ENCODE measurements at places on chromosomes 1 and 21.

DNA sequence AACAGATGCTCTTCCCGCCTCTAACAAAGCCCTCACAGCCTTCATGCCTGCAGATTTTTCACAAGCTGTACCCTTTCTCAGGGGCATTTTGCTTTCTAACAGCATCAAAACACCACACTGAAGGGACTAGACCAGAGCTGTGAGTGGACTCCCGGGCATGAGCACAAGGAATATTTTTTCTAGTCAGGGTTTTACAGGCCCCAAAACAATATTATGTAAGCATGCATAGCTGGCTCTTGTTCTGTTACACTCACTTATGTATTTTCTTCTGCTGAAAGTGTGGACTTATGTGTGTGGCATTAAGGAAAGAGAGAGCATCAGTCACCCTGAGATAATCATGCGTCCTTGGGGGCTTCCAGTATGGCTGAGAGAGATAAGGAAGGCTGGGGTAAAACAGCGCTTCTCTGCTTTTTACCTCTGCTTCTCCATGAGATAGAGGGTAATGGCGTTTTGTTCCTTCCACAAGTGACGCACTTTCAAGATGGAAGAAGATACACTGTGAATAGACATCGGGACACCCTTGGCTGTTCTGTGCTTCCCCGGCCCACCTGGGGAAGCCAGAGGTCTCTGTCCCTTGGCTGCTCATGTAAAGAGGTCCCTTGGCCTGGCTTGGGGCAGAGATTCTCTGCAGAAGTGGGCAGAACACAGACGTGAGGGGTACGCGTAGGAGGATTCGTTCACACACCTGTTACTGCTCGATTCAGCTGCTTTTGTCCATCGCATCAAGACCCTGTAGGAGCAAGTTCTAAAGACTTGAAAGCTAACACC lies 266.7 kb upstream of the RAB4A start:
- DNase-seq = no peak

GRCh38 chr1:167752219-167752985 lies 30.6 kb downstream of the MPZL1 start:
- DNase-seq = no peak

DNA sequence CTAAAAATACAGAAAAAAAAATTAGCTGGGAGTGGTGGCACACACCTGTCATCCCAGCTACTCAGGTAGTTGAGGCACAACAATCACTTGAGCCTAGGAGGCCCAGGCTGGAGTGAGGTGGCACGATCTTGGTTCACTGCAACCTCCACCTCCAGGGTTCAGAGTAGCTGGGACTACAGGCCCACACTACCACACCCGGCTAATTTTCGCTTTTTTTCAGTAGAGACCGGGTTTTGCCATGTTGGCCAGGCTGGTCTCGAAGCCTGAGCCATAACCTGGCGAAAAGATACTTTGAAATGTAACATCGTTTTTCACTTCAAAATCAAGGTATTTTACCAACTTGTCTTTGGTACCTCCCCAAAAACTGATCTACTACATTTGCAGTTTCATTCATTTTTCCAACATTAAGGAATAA lies 6.1 kb downstream of the GAS5 start:
- no peak for DNase-seq

DNA sequence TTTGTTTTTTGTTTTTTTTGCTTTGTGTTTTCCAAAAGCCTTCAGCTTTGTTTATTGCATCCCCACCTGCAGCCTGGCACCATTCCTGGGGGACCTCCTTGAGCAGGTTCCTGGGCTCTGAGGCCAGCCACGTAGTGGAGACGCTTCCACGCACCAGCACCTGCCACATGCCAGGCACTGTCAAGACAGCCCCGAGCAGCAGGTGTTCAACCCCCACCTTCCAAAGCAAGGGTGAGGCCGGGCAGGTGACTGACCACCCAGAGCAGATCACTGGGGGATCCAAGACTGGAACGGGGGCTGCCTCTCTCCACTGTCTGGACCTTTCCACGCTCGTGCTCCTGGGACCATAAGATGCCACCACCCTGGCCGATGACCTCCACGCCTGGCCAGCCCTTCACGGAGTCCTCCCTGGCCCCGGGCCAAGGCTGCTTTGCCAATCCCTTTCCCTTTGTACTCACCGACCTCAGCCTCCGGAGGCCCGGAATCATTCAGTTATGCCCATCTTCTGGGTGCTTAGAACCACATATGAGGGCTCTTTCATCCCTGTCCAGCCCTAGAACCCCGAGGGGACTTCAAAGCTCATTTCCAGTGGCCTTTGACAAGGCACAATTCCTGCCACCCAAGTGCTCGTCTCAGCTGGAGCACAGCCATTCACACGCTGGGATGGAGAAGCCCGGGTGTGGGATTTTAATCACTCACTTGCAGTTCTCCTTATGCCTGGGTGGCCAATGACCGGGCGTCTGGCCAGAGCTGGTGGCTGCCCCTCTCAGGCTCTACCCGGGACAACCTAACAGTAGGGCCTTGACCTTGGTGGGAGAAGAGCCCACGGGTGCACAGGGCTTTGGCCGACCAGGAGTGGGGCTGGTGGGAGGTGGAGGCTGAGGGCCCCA lies 330.8 kb downstream of the NPHP4 start:
- no peak for DNase-seq

DNA sequence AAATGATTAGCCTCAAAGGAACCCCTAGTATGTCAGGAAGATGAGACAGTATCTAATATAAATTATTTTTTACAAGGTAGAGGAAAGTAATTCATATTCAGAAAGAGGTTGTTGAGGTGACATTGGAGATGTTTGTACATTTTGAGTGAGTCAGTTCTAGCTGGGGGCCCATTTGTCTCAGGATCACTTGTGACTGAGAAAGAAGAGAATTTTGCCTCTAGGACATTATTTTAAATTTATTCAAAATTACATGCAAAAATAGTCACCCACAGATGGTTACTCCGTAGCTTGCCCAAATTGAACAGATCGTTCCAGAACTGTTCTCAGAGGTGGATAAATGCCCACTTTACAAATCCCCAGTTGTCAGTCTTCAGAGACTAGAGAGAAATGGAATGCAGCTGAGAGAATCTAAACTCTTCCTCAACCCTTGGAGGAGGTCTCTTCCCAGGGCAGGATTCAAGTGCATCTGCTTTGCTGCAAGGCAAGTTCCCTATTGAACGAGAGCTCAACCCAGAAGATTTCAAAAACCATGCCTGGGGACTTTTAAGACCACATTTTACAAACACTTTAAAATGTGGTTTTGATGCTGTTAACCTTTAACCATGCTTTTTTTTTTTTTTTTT lies 987.8 kb upstream of the ADAMTS5 start:
- peak; percentile 23 for DNase-seq

- no peak for DNase-seq
Observed at GRCh38 chr1:10866321-10867093, 70.1 kb upstream of the CASZ1 start.

DNA sequence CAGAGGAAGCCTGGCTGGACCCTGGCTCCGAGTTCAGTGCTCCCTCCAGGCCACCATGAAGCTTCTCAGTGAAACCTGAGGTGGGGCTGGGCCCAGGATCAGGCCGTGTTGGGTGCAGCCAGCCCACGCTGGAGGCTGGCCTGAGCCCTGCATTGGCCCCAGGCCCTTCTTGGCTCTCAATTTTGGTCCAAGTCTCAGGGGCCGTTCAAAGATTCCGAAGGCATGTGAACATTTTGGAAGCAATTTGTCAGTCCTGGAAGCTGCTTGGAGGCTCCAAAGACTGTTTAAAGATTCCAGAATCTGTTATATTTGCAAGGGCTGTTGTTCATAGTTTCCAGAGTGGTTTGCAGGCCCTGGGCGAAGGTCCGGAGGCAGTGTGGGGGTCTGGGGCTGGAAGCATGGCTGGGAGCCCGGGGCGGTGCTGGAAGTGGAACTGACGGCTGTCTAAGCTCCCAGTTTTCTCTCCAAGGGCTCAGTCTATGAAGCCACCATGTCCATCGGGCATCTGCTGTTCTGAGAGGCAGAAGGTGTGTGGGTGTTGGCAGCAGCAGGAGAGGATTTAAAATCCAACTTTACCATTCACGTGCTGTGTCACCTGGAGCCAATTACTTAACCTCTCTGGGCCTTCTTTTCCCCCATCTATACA lies 104.9 kb downstream of the EPHB2 start:
- no peak for DNase-seq

DNA sequence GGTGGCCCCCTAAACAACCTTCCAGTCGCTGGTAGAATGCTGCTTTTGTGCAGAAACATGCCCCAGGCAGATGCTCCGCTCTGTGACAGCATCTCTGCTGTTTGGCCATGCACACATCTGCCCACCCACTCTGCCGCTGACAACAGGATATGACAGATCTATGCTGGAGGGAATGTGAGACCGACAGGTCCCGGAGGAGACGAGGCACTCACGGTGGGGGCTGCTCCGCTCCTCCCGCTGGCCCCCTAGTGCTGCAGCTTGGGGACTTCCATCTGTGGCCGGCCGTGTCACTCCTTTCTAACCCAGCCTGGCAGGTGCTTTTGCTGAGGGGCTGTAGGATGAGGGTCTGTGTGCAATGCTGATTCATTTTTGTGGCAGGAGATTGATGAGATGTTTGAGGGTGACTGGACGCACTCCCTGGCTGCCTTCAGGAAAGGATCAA lies 49.1 kb upstream of the DMRTB1 start:
- no peak for DNase-seq

GRCh38 chr21:45468051-45468970 lies 63.3 kb downstream of the COL18A1 start:
- DNase-seq = no peak

Data from AG10803 (cell line).